Mucosa of descending colon (tissue), 3 donors: ENCODE measurements at places on chromosomes 13 and 19. TPM values are rescaled to one million over a fixed set of nuclear protein-coding genes. Genes with fewer than 3 reads are reported as not detected.

- no peak for DNase-seq
Measured at GRCh38 chr13:32851083-32852069, 164.8 kb upstream of the KL start.

- no peak for DNase-seq
Measured at GRCh38 chr19:49613374-49613773, 22.4 kb downstream of the PRR12 start.

GRCh38 chr13:97502181-97502580 is 68.2 kb downstream of the RAP2A start:
- no peak for DNase-seq

GRCh38 chr13:50549221-50549942 is 294.1 kb downstream of the DLEU7 start:
- DNase-seq: no peak

GRCh38 chr19:40469011-40469410 is 2.2 kb downstream of the SPTBN4 start:
- no peak for DNase-seq

DNA sequence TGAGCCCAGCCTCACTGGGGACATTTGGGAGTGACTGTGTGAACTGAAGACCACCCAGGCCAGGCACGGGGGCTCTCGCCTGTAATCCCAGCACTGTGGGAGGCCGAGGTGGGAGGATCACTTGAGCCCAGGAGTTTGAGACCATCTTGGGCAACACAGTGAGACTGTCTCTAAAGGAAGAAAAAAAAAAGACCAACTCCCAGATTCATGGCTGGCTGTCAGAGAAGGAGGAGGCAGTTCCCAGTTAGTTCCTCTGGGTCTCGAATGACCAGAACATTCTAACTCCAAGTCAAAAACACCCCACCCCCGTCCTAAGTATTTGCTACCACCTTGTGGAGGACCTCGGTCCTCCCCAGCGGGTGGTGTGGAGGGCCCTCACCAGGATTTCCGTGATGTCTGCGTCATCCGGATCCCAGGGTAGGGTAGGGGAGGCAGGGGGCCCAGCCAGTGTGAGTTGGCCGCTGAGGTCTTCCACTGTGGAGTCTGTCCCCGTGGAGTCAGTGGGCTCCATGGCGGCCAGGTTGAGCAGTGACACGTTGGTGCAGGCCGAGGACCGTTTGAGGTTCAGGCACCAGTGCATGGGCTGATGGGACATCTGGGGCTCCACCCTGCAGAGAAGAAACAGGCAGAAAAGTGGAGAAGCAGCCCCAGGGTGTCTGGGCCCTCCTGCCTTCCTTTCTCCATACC is 1.3 kb downstream of the TSKS start:
- no peak for DNase-seq

The SYNGR4 gene
- 0.41 TPM for total RNA-seq

The SNRPA gene
- total RNA-seq: 59.9 TPM

GRCh38 chr13:42991898-42992763 is at the start of gene EPSTI1:
EPSTI1 (minus strand) TSS chr13:42992241; CDS start chr13:42992165, 76 bp downstream.
- DNase-seq: peak; percentile 81

GRCh38 chr13:96223231-96223630 is 133.3 kb downstream of the HS6ST3 start:
- DNase-seq: no peak

GRCh38 chr13:23984546-23984945 is 87.2 kb upstream of the C1QTNF9B start:
- no peak for DNase-seq

DNA sequence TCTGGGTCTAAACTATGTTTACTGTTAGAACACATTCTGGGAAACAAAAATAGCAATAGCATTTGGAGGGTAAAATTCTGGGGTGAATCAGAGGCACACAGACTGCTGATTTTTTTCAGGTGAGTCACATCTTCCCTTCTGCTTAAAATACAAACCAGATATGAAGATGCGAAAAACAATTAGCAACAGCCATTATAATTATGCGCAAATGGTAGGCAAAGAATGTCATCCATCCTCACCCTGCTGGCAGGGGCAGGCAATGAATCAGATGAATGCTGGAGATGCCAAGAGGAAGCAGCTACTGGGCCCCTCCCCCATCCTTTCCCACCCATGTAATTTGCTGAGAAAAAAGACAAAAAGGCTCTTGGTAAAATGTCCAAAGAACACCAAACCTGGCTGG is 282.9 kb downstream of the KLF5 start:
- DNase-seq: no peak

DNA sequence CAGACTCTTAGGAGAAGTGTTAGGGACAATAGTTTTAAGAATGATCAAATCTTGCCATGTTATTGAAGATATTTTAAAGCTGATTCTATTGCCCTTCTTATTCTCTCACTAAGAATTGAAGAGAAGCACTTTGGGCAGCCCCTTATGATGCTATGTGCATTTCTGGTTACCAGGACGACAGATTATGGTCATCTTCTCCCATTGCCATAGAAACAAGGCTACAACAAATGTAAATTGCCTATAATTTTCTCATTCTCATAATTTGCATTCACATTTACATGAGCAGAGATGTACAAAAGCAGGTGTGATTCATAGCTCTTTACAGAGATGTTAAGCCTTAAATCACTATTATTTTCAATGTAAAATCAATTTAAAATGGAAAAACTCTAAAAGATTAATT is 137.3 kb upstream of the PCDH9 start:
- no peak for DNase-seq
